CD4-positive, CD25-positive, alpha-beta regulatory T cell (primary cell): ENCODE measurements at places on chromosomes 16 and 17. TPM values are rescaled to one million over a fixed set of nuclear protein-coding genes. Genes with fewer than 3 reads are reported as not detected.

DNA sequence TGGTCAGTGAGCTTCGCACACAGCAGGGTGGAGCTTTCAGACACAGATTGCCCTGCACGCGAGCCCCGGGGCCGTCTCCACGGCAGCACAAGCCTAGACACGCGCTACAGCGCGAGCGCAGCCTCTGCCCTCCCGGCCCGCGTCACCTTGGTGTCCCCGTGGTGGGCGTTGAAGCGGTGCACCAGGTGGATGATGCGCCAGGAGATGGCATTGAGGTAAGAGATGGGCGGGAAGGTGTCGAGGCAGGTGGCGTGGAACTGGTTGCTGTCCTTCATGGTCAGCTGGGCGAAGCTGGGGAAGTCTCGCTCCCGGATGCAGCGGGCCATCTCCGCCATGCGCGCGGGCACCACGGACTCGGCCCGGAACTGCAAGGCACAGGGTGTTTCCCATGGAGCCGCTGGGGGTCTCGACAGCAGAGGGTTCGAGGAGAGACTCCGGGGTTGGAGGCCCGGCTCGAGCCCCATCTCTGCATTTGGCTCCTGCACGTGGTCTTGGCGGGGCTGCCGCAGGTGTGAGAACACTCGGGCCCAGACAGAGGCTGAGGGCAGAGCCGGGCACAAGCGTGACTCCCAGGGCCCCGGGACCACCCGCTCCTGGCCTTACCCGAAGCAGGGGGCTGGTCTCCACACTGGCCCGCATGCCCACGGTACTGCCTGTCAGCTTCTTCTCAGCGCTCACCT lies 4.3 kb upstream of the CYBA start:
- H3K27ac ChIP-seq: no peak overlapping the region
- DNase-seq: no peak
- H3K27me3 ChIP-seq: no peaks in the 10 kb centered on the region

DNA sequence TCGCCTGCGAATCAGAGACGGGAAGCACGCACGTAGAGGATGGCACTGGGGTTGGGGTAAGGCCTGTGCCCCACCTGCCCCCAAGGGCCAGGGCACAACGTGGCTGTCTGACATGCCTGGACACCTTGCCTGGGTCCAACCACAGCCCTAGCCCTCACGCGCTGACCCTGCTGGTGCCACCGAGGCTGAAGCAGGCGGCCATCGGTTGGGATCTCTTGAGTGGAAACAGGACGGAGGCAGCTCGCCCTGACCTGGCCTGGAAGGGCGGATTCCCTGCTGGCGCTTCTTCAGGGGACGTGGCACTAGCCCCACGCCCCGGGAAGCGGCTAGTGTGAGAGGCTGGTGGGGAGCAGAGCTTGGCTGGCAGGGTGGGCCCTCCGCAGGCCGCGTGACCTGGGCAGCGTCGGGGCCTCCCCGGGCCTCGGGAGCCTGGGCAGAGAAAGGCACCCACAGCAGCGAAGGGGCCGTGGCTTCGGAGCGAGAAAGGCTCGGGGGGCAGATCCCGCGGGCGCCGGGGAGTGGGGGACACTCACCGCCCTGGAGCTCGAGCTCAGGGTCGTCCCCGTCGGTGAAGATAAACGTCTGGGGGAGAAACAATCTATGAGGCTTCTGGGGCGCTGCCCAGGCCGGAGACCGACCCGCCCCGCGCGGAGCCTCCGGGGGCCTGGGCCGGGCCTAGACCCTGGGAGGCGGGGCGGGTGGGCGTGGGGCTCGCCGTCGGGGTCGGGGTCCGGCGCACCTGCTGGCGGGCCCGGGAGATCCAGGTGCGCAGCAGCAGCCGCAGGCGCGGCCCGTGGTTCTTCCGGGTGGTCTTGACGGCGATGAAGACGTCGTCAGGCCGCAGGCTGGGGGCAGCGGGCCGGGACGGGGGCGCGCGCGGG lies 610 bp downstream of the RFNG start:
- no peaks in the 10 kb centered on the region for H3K27me3 ChIP-seq
- no peak overlapping the region for H3K27ac ChIP-seq

- no peaks in the 10 kb centered on the region for H3K36me3 ChIP-seq
- no peak overlapping the region for H3K27ac ChIP-seq
- H3K27me3 ChIP-seq: no peaks in the 10 kb centered on the region
- no peak overlapping the region for H3K4me3 ChIP-seq
- peak; percentile 17 for DNase-seq
These were observed 11.7 kb downstream of the TMEM238L start for GRCh38 chr17:10792151-10792550.

DNA sequence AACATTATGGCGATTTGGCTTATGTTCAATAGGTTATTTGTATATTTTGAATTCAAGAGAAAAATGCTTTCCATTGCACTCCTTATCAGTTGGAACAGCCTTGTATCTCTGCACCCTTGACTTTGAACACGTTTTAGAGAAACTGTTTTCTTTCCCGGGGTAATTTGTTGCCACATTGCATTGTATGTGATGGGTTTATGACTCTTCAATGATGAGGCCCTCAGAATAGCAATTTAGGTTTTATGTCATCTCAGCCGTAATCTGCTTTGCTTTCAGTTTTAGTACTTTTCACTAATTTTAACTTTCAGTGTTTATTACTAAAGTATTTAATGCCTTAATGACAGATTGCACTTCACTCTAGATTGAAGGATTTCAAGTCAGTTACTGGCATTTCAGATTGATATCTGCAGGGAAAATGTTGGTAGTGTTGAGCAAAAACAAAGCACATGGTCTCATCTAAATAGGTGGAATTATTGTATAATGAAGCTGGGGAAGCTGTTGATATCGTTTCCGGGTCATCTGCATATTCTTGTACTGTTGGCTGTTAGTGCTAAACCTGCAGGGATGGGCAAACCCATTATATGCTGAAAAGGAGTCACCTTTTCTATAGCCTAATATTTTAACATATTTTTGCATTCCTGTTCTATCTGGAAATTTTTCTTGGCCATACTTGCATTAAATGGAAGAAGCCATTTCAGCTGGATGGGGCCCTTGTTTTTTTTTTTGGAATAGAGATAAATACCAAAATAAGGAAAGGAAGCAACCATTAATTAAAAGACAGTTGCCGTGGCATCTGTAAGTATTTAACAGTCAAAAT lies 2.0 kb downstream of the LUC7L3 start:
- peak overlapping the region; percentile 98 for H3K4me3 ChIP-seq
- no peaks in the 10 kb centered on the region for H3K36me3 ChIP-seq
- H3K27ac ChIP-seq: peak overlapping the region; percentile 96
- H3K4me1 ChIP-seq: peaks cover 57% of the 10 kb centered on the region
- H3K27me3 ChIP-seq: no peaks in the 10 kb centered on the region

GRCh38 chr17:50129353-50129727 lies 620 bp downstream of the SAMD14 start:
- no peak overlapping the region for H3K27ac ChIP-seq
- DNase-seq: no peak
- peaks cover 22% of the 10 kb centered on the region for H3K4me1 ChIP-seq
- H3K36me3 ChIP-seq: peaks cover 2% of the 10 kb centered on the region

DNA sequence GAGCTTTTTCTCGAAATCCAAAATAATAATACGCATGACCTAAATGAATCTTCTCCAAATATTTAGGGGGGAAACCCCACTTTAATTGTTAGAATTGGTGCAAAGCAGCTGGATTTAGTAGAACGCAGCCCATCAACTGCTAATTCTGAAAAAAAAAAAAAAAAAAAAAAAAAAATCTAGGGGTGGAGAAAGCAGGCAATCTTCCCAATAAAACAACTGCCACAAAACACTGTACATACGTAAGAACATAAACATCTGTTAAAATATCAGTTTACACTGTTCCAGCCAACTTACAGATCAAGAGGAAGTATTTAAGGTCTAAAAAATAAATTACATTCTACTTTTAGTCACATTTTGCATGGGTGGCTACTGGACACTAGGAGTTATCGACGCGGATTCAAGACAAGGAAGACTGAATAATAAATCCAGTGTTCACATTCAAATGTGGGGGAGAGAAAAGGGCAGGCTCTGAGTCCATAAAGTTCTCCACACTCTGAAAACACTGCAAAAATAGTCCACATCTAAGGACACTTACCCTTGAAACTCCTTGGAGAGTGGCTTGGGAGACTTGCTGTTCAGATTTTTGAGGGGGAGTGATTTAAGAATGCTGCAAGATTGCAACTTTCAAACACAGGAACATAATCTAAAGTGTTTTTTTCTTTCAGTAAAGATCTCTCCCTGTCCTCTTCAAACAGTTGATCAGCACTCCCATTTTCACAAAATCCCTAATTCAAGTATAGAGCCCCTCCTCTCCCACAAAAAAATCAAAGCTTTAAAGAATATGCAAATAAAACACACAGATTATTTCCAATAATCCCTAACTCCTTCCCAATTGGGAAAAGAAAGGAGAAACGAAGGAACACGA lies 1.3 kb downstream of the APPBP2 start:
- H3K36me3 ChIP-seq: peaks cover 10% of the 10 kb centered on the region
- no peaks in the 10 kb centered on the region for H3K27me3 ChIP-seq
- peak overlapping the region; percentile 96 for H3K27ac ChIP-seq
- H3K4me1 ChIP-seq: peaks cover 38% of the 10 kb centered on the region

DNA sequence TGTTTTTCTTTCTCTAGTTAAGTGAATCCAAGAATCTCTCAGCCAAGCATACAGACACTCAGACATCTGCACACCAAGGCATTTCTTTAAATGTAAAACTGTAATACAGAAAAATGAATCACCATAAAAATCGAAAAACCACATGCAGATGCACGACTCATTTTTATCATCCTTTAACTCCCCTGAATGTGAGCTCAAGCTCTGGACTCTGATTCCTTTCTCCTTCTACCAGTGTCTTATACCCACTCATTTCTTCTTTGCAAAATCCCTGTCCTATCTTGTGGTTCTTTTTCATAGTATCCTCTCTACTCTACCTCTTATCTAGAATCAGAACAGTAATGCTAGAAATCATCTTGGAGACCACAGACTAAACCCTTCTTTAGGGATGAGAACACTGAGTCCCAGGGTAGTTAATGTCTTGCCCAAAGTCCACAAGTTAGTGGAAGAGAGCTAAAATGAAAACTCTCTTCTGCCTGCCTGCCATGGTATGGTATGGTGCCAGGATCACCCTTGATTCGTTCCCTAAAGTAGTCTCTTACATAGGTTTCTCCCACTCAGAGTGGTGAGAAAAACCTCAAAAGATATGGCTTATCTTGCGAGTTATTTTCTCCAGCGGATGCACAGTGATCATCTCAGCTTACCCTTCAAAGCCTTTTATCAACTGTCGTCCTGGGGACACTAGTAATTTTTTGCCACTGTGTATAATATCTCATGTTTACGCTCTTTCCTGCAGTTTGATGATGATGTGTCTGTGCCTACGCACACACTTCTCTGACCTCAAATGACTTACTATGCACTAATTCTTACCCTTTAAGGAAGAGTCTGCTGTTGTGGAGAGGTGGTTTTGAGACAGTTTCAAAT lies 30.2 kb downstream of the BRD7 start:
- no peaks in the 10 kb centered on the region for H3K27me3 ChIP-seq
- peak overlapping the region; percentile 59 for H3K4me3 ChIP-seq
- peaks cover 55% of the 10 kb centered on the region for H3K4me1 ChIP-seq
- peaks cover 25% of the 10 kb centered on the region for H3K36me3 ChIP-seq

CCDC40 gene
- not detected for polyA plus RNA-seq

GPR142 gene
- polyA plus RNA-seq: not detected

RBFOX1 gene
- not detected for polyA plus RNA-seq

GRAP gene
- 77.5 TPM for polyA plus RNA-seq
